ENCODE measurements at places on chromosomes 7 and 10.

DNA sequence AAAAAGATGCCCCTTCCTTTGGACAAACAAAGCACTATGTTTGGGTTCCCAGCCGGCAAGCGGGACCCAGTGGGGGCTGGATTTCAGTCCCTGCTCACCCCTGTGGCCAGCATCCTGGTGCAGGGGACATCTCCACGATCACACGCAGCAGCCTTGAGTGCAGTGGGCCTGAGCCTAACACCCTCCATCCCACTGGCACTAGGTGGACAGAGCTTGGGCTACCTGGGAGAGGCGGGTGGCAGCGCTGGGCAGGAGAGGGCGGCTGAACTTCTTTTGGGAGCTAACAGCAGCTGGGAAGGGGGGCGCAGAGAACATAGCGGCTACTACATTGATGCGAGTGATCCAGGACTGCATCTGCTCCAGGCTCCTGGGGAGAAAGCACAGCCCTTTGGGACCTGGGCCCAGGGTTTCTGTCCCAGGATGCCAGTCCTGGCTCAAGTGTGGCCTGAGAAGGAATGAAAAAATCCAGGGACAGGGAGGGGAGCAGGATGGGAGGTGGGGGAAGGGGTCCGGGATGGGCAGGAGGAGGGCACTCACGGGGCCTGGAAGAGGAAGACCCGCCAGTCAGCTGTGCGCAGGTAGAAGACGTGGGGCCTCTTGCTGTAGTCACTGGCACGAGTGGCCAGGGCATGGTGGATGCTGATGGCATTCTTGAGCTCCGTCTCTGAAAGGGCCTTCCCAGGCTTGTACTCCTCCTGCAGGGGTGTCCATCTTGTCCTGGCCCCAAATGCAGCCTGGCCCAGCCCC lies 9.0 kb downstream of the NFKB2 start:
- no peak for DNase-seq

GRCh38 chr7:32539919-32540531 lies 44.7 kb downstream of the AVL9 start:
- no peak for DNase-seq

DNA sequence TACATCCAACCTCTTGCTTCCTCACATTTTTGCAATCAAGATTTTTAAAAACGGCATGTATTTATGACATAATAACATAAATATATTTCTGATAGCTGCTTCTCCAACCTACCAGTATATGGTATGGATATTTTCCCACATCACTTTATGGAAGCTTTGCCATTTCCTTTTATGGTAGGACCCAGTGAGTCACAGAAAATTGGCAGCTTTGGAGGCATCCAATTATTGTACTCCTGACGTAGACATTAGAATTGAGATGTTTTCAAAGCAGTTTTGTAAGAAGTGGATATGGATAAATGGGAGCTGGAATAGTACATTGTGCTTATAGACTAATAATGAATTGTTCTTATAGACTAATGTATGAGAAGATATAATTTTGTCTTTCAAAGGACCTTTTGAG lies 23.8 kb upstream of the BICC1 start:
- no peak for DNase-seq

DNA sequence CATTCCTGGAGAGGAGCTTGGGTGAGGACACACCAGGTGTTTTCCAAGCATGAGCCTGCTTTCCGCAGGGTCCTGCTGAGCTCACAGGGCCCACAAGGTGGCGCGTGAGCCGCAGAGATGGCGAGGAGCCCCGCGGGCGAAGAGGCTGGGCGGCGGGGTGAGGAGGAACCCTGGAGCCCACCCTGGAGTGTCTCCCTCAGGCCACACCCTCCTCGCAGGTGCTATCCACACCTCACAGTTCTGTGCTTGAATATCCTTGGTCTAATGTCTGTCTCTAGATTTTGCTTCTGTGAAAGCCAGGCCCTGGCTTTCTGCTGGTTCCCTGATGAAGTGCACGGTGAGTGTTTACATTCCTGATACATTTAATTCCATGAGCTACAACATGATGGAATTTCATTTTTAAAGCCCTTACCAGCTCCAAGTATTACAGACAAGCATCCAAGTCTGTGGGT lies 433.6 kb downstream of the ACTR3B start:
- DNase-seq, result peak; percentile 29

- DNase-seq, result no peak
These were observed 23.5 kb upstream of the CHST12 start for GRCh38 chr7:2379821-2380450.

- peak; percentile 70 for DNase-seq
These were observed 2.7 kb downstream of the VGF start for GRCh38 chr7:101162551-101163278.

- peak; percentile 44 for DNase-seq
These were observed 482 bp upstream of the ERCC6 start for GRCh38 chr10:49539320-49539885.

DNA sequence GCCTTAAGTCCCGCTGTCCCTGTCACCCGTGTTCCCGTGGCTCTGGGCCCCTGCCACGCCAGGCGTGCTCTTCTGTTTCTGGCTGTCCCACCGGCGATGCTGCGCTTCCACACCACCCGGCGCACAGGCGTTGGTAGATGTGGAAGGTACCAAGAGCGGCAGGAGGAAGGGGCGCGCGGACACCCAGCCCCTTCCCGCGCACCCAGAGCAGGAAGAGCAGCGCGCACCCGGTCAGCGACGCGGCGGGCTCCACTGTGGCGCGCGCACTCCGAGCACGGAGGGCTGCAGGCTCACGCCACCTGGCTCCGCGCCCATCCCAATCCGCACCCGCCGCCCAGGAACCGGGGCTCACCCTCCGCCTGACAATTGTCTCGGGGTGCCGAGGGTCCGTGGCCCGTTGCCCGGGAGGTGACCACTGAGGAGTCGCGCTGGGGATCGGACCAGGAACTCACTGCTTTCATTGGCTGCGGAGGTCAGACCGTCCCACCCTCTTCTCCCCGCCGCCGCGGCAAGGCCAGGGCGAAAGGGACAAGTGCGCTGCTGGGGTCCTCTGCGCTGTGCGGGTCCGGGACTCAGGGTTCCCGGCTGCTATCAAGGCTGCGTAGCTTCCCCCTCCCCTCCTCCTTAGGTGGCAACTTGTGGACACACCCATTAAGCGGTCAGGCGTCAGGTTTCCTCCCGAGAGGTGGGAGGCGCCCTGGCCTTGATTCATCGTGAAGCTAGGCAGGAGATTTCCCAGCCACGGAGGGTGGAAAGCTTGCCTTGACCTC lies 121.6 kb upstream of the ZNF92 start:
- peak; percentile 77 for DNase-seq

DNA sequence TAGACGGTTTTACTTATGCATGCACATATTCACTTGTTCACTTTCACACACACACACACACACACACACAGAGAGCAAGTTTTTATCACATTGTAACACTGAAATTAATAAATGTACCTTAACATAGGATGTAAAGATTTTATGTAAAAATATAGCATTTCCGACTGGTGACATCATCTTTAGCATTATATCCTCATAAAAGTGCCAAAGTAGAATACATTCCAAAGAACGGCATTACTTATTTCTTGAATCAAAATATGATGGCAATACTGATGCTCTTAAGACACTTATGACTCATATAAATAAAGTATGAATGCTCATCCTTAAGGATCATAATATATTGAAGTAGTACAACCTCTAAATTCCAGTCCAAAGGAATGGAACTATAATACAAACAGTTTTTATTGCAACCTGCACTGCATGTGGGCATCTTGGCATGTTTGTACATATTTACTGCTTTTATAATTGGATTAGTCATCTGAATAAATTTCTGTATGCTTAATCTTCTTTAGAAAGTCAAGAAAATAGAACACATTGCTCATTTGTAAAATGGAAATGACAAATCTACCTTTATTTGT lies 290.0 kb upstream of the SEMA3A start:
- DNase-seq, result no peak

- no peak for DNase-seq
These were observed 268.0 kb upstream of the KAT6B start for GRCh38 chr10:74558403-74558802.

DNA sequence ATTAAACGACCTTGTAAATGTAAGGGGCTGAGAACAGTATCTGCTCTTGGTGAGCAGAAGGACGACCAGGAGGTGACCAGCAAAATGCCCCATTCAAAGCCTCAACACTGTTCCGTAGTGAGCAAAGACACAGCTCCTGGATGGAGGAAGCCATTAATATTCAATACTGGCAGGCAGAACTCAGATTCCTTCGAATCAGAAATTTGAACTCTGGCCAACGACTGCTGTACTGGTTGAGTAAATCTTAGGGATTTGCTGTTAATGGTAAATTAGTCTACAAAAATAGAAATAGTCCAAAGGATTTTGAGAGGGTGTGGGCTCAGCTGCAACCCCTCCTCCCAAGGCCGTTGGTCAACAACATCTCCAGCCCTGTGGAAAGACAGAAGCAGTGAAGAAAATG lies 130.5 kb upstream of the PFKP start:
- no peak for DNase-seq

- no peak for DNase-seq
These were observed 34.5 kb upstream of the C10orf120 start for GRCh38 chr10:122733931-122734665.

DNA sequence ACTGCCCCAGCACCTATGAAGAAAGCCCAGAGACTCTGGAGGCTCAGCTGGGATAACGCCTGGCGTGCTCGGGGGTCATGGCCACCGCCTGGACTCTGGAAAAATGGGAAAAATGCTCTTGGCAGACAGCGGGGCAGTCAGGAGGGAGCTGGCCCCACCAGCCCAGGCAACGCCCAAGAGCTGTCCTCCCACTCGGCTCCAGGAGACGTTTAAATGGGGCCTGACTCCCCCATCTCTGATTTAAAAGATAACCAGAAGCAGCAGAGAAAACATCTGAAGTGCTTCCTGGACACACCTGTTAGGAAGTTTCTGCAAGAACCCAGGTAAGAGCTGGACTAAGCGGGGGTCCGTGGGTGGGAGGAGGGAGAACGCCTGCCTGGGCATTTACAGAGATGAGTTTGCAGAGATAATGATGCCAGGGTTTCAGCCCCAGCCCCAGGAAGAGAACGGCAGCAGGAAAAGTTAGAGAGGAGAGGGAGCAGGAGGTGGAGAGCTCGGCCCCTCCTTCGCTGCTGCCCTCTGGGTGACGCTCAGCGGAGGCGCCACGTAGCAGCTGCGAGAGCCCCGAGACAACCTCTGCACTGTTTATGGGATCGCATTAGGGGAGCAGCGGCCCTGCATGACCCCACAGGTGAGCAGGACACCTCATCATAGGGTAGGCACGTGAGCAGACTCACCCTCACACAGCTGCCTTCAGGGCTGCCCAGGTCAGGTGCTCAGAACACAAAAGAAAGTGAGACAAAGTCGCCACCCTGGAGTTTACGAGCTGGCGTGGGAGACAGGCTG lies 83.5 kb upstream of the INSIG1 start:
- no peak for DNase-seq

Data from GM20000 (cell line).